ENCODE measurements at places on chromosomes 1 and 21. TPM values are rescaled to one million over a fixed set of nuclear protein-coding genes. Genes with fewer than 3 reads are reported as not detected.
A peak's percentile ranks its signal among the peaks of the same experiment; 100 is the strongest.

GRCh38 chr1:224591326-224591725 is 24.8 kb upstream of the CNIH3 start:
- no peak for DNase-seq

DNA sequence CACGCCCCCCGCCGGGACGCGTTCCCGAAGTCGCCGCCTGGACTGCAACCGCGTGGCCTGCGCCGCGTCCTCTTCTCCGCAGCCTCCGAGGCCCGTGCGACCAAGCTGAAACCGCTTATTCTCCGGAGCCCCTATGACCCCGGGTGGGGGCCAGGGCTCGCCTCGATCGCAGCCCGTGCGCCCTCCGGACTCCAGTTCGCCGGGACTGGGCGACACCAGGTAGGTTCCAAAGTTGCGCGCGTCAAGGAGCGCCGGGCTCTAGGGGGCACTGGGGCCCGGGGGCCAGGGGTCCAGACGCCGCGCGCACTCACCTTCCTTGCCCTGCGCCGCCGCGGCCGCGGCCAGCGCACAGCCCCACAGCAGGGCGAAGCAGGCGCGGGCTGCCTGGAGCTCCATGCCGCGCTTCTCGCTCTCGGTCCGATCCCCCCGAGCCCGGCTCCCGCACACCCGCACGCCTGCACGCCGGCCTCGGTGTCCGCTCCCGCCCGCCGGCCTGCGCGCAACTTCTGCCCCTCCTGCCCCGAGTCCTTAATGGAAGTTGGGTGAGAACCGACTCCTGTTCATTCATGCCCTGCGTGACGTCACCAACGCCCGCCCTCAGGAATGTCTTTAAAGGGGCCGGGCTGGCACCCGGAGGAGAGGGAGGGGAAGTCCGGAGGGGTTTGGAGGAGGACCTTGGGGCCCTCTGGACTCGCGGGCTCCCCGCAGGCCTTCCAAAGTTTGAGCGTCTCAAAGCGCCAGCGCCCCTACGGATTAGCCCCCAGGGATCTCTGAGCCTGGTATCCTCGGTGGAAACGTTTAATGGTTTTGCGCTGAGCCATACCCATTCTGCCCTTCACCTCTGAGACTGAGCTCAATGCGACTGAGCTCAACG is at the start of gene EPHA2:
EPHA2 (minus strand) TSS at position 533 of the 874 bp plus-strand sequence; CDS start at position 396, 137 bp downstream.
- peak; percentile 31 for DNase-seq

DNA sequence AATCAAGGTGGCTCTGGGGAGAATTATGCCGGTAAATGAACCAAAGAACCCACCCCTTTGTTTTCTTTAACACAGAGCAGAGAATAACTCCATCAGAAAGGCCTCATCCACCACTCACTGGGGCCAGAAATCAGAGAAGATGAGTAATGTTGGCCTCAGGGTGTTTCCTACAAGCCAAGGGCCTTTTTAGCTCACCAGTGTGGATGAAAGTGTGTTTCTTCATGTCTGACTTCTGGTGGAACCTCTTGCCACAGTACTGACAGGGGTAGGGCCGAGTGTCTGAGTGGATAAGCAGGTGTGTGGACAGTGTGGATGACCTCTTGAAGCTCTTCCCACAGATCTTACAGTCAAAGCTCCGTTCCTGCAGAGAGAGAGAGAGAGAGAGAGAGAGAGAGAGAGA is 8.3 kb downstream of the GFI1 start:
- DNase-seq = no peak

Gene IVL
- total RNA-seq = 71.5 TPM

DNA sequence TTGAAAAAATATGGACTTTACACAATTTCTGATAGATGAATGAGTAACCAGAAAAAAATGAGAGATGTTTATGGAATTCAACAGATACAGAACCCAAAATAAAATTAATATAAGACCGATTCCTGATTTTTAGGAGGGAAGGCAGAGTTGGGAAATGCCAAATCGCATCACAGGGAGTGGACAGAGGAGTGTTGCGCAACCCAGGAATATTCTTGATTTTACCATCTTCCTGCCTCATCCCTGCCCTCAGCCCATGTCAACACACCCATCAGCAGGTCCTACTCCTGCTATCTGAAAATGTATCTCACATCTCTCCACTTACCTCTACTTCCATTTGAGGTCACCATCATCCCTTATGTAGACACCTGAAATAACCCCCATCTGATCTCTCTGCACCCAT is 221.0 kb downstream of the DSCAM start:
- no peak for DNase-seq

DNA sequence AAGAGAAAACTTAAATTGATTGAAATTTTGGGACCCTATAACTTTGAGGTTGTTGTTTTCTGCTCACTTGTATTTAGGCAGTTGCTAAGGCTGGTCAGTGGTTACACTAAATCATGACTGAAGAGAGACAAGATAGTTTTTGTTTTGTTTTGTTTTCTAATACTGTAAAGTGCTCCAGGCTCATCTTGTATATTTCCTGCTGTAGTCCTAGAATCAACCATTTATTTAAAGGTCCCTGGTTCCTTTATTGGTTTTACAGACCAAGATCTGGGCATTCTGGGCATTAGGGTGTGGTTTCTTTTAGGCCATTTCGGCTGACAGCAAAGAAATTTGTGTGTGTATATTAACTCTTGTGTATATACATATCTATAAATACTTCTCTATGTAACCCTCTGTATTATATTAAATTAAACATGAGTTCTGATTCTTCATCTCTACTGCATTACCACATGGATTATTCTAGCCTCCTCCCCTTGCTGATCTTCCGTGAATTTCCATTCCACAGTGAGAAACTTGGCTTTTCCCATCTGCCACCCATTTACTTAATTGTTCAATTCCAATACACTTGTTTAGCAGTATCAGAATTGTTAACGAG is 15.0 kb downstream of the SNX27 start:
- DNase-seq = no peak

Gene CAMK2N1
- 9.0 TPM for total RNA-seq

DNA sequence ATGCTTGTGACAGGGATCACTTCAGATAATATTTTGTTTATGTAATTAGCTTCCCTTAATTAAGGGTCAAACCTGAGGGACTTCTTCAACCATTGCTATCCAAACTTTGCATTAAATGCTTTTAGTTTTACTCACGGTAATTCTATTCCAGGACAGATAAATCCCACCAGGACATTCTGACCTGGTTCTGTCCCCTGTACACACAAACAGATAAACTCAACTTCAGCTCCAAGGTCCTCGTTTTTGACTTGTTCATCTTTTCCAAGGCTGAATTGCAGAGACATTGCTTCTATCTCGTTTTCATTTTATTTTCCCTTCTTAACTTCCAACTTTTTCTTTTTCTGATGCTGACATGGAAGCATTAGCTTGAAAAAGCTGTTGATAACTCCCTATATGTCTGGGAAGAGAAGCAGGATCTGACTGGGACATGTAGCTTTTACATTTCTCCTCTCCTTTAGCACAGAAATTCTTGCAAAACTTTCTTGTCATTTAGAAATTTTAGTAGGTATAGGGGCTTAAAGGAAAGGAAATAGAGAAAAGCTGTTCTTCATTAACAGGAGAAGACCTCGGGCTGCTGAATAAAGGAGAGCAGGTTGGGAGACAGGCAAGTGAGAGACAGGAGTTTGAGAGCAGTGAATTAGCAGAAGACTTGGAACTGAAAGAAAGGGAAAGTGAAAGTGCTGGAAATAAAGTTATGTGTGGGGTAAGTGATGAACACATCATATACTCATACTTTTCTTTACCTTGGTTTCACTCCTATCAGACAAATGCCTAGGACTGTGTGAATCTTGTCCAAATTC is 231.7 kb upstream of the B3GALT2 start:
- no peak for DNase-seq

- no peak for DNase-seq
These were observed 298.6 kb upstream of the ADAMTS5 start for GRCh38 chr21:27265492-27265891.

Gene TEX38
- not detected for total RNA-seq

DNA sequence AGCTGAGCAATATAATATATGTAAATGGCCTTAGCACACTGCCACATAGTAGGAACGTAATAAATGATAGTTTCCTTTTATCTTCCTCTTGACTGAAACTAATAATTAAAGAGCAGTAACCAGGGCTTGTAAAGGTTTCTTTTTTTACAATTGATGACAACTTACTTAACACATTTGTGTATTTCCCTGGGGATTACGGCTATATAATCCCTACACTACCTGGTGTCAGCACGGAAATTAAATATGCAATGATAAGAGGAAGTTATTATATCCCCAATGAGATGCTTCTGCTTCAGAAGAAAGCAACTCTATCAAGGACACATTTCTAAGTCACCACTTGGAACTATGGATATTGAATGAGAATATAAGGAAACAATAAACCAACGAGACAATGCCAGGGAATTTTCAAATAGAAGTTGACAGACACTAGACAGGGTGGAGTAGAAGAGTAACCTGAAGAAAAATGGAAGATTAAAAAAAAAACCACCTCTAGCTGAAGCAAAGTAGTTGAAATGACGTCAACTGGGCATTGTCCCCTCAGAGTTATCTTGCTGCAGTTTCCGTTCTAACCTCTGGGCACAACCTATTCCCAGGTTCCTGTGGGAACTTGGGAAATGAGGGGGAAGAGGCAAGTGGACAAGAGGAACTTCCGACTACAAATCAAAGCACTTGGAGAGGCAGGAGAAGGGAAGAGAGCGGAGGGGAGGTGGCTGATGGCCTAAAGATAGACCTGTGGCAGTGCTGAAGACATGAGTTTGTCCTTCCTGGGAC is 66.5 kb downstream of the PLPP3 start:
- no peak for DNase-seq

Gene NR1I3
- not detected for total RNA-seq

DNA sequence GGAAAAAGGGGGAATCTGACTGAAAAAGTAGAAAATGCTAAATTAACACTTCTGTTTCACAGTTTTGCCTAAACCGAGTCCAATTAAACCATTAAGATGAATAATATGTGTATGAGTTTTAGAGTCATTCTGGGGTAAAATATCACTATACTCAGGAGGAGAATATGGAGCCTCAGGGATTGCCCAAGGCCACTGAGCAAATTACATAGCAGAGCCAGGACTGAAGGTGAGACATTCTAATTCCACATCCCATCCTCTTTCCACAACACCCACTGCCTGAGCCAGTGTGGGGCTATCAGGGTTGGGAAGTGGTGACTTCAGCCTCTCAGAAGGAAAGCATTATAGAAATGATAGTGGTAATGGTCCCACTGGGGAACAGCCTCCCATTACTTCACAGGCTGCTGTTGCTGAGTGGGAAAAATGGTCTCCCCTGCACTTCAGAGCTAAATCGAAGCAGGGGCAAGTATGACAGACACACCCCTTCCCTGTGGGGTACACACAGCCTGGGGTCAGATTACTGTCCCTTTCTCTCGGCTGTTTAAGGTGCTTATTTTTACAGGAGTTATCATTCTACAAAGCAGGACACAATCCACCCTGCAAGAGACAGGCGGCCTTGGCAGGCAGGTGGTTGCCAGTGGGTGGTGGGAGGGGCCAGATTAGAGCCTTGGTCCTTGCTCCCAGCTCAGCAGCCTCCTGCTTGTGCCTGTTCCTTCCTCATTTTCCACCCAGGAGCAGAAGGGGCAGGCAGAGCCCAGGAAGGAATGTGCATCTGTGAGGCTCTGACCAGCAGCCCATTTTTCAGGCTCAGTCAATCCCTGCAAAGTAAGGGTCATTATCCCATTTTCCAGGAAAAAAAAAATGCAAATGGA is 9.5 kb upstream of the BCAR3 start:
- no peak for DNase-seq

GRCh38 chr1:221865808-221866207 is 123.9 kb upstream of the DUSP10 start:
- peak; percentile 23 for DNase-seq

DNA sequence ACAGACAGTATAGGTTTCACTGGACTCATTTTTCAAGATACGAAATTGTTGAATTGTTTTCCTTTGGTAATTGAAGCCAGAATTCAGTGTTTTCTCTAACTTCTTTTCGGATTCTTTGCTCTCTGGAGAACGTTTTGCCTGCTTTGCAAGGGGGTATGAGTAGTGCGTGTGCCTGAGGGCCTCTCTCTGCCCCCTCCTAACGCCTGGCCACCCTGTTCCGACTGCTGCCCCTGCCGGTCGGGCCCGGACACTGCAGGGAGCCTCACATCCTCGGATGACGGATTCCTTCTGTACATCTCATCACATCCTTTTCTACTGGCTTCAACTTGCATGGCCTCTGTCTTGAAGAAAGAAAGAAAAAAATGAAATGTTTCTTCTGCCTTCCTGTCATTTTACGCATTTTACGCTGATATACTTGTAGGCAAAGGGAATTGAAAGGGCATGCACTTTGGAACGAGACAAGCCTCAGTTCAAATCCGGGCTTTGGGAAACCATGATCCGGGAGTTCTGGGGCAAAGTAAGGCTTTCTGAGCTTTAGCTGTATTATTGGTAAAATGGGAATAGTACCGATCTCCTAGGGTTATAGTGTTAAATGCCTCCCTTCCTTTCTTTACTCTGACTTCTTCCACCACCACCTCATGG is 65.1 kb downstream of the DISC1 start:
- DNase-seq = peak; percentile 1

DNA sequence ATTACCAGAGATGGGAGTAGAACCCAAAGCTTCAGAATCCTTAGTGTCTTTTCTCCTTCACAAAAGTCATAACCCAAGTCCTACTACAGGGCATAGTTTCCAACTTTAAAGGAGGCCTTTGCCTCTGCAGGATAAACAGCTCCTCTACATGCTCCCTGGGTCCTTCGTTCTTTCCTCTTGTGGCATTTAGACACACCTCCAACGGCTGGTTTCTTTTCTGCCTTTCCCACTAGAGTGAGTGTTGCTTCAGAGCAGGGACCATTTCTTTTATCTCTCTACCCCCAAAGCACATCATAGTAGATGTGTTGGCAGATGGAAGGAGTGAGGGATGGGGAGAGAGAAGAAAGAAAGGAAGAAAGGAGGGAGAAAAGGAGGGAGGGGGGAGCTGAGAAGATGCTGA is 144.7 kb upstream of the SPATA6 start:
- no peak for DNase-seq

- DNase-seq = peak; percentile 53
These were observed 28.6 kb upstream of the PLEKHG5 start for GRCh38 chr1:6519935-6520671.

DNA sequence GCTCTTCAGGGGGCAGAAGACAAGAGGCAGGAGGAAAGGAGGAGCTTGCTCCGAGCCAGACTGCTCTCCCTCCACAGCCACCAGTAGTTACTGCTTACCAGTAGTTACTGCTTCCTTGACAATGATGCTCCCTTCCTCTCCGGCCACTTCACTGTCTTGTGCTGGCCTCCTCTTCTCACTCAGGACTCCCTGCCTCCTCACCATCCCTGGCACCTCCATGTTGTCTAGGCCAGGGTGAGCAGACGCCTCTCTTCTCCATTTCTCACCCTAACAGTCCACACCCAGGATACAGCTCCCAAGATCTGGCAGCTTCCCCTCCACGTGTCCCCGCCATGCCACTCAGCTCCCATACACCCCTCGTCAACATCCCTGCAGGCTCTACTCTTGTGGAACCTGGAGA is 82.4 kb upstream of the TLR5 start:
- DNase-seq = no peak

- peak; percentile 5 for DNase-seq
These were observed 27.4 kb downstream of the AKNAD1 start for GRCh38 chr1:108829498-108829916.

Gene ANGPTL3
- not detected for total RNA-seq

GRCh38 chr1:29599071-29599470 is 362.7 kb downstream of the PTPRU start:
- DNase-seq = no peak
